Endothelial cell (in vitro differentiated cells): ENCODE measurements at places on chromosomes 2 and 18.

- DNase-seq = peak; percentile 72
These were observed 12.7 kb downstream of the RMC1 start for GRCh38 chr18:23515911-23516546.

DNA sequence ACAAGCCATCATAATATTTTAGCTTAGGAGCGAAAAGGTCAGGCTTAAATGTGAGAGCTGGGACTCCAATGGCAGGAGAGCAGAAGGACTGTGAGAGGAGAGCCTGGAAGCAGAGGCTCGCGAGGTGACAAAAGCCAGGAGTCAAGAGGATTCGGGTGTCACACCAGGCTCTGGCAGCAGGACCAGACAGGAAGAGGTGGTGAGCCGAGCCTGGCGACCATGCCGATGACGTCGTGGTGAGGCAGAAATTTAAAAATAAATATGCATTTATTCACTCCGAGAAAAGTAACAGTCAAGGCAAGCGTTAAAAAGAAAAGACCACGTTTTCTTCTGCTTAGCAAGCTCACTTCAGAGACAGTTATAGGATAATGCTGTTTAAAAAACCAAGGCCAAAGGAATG, 31.3 kb upstream of the ZNF236 start:
- no peak for DNase-seq

GRCh38 chr2:80302314-80303005, 2.1 kb downstream of the LRRTM1 start:
- peak; percentile 22 for DNase-seq

- peak; percentile 73 for DNase-seq
These were observed 864 bp downstream of the LBH start for GRCh38 chr2:30231996-30232800.

GRCh38 chr2:64128943-64129391, 15.3 kb downstream of the PELI1 start:
- no peak for DNase-seq

DNA sequence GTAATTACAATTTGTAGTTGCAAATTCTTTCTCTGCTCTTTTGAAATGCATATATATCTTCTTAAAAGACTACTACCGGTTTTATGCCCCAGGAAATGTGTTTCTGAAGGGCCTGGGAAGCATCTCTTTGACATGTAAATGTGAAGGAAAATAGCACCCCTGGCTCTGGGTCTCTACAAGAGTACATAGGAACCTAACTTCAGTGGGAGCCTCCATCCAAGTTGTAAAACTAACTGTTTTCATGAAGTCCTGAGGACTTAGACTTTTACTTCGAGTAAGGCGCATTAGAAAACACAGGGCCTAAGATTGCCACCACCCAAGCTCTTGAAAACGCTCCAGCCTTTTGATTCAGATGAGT, 99.4 kb downstream of the CBLN2 start:
- no peak for DNase-seq

- no peak for DNase-seq
These were observed 4.8 kb upstream of the KCNG2 start for GRCh38 chr18:79792988-79793355.

DNA sequence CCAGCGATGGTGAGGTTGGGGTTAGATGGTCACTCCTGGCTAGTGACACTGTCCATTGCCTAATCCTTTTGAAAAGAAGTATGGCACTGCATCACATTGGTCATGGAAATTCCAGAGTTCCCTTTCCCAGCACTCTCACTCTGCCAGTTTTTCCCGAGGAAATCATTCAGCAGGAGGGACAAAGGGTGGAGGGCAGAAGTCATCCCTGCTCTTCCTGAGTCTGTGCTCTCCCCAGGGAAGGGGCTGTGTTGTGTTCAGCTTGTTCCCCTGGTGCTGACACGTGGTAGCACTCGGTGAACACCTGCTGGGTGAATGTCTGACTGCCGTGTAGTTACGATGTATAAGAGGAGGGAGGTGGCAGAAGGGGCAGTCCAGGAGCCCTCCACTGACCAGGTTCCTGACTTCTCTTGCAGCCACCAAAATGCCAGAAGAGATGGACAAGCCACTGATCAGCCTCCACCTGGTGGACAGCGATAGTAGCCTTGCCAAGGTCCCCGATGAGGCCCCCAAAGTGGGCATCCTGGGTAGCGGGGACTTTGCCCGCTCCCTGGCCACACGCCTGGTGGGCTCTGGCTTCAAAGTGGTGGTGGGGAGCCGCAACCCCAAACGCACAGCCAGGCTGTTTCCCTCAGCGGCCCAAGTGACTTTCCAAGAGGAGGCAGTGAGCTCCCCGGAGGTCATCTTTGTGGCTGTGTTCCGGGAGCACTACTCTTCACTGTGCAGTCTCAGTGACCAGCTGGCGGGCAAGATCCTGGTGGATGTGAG, 21.6 kb downstream of the STEAP3 start:
- no peak for DNase-seq
